Sigmoid colon (tissue), 7 donors: ENCODE measurements at places on chromosomes 6 and 20. TPM values are rescaled to one million over a fixed set of nuclear protein-coding genes. Genes with fewer than 3 reads are reported as not detected.

THBD gene
- 8.6 TPM for total RNA-seq

DPPA5 gene
- not detected for total RNA-seq

- DNase-seq: no peak
Measured at GRCh38 chr20:42173440-42173839, 555.3 kb upstream of the CHD6 start.

GRCh38 chr6:42368181-42368580 is 83.5 kb downstream of the TRERF1 start:
- no peak for DNase-seq

- peak; percentile 74 for DNase-seq
Measured at GRCh38 chr6:156779206-156780094, 2.3 kb downstream of the ARID1B start.

DNA sequence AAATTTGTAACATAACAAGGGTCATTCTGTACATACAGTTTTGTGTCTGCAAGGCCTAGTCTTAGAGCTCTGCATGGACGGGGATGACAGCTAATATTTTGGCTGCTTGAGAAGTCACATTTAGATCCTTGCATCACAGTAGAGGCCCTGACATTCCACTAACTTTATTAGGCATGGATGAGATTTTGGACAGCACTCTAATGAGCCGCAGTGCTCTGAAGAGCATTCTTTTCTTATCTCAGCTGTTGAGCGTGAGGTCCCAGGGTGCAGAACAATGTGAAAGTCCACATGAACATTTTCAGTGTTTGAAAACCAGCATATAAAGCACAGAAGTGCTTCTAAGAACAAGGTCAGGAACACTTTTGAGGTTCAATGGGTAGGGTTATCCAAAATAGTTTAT is 58.9 kb downstream of the IPCEF1 start:
- no peak for DNase-seq

OR2J3 gene
- total RNA-seq: not detected

SGK2 gene
- total RNA-seq: 0.66 TPM

- no peak for DNase-seq
Measured at GRCh38 chr6:160692369-160692959, 9.6 kb upstream of the PLG start.

GRCh38 chr20:45462711-45463509 is 6.6 kb upstream of the WFDC2 start:
- DNase-seq: no peak

BMP7 gene
- 2.5 TPM for total RNA-seq

ANGPT4 gene
- 0.27 TPM for total RNA-seq

DNA sequence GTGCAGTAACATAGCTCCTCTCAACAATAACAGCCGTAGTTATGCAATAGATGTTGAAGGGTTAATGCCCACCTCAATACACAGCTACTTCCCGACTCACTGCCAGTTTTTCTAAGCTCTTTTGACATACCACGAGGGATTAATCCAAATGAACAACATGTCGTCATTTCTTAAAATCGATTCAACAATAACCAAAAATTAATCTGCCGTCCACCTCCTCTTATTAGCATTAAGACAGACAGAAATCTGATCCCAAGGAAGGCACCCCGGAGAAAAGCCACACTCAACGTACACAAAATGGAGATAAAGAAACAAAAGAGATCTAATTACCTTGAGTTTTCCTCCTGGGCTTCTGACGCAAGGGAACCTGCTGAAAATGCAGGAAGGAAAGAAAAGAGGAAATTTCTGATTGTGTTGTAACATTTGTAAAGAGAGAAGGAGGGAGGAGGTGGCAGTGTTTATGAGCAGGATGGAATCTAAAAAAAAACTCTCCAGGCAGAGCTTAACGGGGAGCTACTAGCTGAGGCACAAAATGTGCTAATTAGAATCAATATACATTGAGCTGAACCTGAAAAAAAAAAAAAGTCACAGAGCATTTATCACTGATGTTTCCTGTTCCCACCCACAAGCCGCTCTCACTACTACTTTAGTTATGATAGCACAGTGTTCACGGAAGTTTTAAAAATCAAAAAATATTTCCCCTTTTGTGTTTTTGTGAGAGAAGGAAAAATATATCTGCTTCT is 109.3 kb downstream of the IPCEF1 start:
- no peak for DNase-seq

DNA sequence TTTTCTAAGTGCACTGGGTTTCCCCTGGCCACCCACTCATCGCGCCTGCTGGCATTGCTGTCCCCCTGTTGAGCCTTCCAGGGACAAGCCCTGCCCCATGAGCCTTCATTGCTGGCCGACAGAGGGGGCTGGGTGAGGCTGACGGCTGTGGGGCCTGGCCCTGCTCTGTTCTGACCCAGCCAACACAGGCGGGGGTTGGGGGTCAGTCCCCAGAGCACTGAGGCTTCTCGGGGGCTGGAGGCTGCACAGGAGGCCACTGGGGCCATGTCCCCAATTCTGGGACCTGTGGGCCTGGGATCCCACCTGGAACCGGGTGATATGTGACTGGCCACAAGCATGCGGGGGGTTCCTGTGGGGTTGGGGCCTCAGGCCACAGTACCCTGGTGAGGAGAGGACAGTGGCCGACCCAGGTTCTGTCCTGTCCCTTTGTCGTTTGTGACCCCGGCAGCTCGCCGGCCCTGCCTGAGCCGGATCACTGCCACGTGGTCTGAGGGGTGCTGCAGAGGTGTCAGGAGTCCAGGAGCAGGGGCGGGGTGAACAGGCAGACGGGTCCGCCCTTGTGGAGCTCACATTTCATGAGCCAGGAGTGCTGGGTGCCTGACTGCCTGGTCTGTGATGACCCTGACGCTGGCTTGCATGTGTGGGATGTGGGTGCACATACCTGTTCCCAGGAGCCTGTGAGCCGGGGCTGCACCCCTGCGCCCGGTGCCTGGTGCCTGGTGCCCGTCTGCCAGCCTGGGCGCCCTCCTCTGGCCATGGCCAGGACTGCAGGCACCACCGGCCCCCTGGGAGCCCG is 2.1 kb upstream of the COL20A1 start:
- no peak for DNase-seq

NOX3 gene
- total RNA-seq: not detected

- DNase-seq: no peak
Measured at GRCh38 chr6:129671442-129672340, 38.3 kb downstream of the ARHGAP18 start.

DNA sequence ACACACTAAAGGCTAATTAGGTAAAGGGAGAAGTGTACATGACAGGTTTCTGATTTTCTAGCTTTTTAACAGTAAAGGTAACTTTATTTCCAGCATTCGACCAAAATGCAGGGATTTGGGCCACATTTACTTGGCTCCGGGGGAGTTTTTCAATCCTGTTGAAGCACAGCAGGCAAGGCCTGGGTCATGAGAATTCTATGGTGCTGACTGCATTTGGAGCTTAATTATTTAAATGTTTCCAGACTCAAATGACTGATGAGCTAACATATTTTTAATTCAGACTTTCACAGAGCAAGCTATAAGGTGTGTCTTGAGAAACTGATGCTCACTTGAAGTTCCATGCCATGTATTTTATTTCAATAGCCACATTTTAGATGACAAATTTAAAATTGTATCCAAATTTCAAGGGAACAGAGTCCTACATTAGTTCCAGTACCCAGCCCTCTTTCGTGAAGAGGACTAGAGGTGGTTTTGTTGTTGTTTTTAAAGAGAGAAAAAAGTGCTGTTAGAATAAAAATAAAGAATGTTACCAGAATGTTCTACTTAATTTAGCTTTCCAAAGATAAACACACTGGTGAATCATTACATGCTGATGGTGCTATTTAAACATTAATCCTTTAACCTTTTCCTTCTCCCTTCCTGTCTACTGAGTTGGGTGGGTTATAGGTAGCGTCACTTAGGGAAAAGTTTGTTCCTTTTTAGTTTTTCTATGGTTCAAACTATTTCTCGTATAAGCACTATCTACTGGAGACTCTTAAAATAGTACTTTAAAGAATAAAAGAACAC is 82.3 kb upstream of the PHACTR2 start:
- DNase-seq: no peak

GRCh38 chr6:149898966-149899365 is 1.1 kb upstream of the RAET1E start:
- DNase-seq: no peak

GRCh38 chr20:52104546-52105441 is 86.8 kb downstream of the ZFP64 start:
- DNase-seq: peak; percentile 68

DNA sequence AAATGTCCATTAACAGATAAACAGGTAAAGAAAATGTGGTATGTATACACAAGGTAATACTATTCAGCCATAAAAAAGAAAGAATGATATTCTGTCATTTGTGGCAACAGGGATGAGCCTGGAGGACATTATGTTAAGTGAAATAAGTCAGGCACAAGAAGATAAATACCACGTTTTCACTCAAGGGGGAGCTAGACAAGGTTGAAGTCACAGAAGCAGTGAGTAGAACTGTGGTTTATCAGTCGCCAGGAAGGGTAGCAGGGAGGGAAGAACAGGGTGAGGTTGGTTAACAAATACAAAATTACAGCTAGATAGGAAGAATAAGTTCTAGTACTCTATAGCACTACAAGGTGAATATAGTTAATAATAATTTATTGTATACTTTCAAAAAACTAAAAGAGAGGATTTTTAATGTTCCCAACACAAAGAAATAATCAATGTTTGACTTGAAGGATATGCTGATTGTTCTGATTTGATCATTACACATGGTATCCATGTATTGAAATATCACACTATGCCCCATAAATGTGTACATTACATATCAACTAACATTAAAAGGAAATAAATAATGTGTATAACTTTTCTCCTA is 21.1 kb downstream of the RTN4IP1 start:
- DNase-seq: no peak
